SJSA1 (cell line): ENCODE measurements at places on chromosomes 7 and 10.

DNA sequence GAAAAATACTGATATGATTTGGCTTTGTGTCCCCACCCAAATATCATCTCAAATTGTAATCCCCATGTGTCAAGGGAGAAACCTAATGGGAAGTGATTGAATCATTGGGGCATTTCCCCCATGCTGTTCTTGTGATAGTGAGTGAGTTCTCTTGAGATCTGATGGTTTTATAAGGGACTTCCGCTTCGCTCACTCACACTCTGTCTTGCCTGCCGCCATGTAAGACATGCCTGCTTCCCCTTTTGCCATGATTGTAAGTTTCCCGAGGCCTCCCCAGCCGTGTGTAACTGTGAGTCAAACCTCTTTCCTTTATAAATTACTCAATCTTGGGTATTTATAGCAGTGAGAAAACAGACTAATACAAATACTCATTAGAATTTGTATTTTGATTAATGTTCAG is 5.1 kb upstream of the MRPS17 start:
- no peak for DNase-seq

DNA sequence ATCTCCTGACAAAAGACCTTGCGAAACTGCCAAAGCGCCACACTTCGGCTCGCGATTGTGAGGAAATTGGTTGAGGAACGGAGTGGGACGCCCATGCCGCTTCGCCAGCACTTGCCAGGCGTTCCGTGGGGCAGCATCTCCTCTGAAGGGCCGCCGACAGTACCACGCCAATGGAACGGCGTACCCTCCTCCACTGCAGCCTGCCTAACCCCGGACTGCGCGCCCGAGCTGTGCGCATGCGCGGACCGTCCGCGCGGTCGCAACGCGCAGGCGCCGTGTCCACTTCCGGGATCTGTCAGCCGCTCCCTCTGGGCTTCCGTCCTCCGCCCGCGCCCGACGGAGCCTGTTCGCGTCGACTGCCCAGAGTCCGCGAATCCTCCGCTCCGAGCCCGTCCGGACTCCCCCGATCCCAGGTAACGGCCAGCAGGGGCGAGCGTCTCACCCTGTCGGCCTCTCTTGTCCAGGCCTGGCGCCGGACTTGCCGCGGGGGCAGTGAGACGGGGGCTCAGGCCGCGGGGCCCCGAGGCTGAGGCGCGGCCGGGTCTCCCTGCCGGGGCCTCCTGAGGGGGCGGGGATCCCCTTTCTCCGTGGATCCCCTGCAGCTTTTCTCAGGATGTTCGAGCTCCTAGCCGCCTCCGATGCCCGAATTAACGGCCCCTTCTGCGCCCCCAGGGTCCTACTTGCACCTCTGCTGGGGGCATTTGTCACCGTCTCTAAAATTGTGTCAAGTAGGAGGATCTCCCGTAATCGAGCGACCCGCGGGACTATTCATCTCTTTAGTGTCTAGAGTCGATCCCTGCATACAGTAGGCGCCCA is at the start of gene ARPC1A:
Gene ARPC1A, plus strand, starts transcription at position 307 of the 816 bp plus-strand sequence. CDS start 7,456 bp downstream, outside the sequence.
- peak; percentile 92 for DNase-seq

- DNase-seq: no peak
Measured at GRCh38 chr7:20474249-20474648, 141.2 kb upstream of the ABCB5 start.

DNA sequence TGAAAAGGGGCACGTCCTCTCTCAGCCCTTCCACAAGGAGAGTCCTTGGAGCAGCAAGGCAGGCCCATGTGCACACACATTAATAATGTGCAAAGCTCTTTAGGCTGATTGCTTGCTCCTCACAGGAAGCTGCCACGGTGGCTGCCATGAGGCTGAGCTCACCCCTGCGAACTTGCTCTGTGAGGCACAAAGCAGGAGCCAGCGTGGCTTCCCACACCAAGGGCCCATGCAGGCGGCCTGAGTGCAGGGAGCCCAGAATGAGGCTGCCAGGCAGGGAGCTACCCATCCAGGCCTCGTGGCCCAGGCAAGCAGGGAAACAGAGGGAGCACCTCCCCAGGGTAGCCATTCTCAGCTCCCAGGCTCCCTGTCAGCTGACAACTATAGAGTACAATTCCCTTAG is 242.9 kb downstream of the GRID1 start:
- DNase-seq: no peak

DNA sequence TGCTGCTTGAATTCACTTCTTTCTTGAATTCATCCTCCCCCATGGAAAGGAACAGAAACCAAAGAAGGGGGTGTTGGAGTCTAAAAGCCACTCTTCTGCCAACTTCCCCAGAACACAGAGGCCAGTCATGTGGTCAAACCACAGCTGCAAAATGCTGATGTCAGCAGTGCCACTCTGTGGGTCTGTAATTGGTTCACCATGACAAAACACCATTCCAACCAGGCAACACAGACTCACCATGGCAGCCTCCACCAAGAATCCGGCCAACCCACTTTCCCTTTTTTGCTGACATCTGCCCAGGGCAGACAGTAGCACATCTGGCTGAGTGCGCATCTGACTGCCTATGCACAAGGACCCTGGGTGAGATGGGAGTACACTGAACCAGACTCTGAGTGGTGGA is 16.8 kb downstream of the OSBPL3 start:
- no peak for DNase-seq

DNA sequence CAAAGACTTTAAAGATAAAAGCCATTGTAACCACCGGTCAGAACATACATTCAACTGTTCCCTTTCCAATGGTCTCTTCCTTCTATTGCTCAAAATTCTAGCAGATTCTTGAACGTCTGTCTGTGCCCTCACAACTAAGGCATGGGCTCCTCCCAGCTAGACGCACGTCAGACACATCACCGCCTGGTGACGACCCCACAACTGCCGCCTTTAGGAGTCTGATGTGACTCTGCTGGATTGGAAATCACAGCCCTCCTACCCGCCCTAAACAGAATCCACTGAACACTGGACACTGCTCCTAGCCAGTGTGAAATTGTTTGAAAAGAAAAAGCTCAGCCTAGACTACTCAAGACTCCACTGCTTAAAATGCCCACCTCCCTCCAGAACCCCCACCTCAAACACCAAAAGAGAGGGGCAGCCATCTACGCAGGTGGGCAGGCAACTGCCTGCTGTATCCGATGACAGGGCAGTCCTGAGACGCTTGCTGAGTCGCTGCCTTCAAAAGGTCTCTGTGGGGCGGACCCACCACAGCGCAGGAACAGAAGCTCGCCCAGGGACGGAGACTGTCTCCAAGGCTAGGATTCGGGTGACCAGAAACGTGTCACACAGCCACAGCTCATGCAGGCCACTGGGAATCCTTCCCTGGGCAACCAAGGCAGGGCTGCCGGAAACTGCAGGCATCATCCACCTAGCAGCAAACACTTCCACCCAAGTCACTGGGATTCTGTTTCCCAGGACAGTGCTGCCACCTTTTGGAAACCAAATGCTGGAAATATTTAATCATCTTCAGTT is 34.7 kb downstream of the GSDME start:
- DNase-seq: no peak

DNA sequence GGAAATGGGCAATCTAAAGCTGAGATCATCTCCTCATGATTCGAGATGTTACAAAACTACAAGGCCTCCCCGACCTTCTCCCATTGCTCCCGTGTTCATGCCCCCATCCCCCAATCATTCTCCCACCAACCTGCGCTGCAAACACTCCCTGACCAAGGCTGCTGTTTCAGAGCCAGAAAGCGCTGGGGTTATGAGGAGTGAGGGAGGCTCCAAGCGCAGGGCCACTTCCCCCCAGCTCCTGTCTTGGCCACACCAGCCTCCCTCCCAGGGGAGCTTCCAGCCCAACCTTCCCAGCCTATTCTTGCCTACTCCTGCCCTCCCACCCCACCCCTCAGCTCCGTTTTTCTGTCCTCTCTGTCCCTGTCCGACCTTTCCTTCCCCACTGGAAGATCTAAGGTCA is 14.7 kb upstream of the NODAL start:
- DNase-seq: no peak

DNA sequence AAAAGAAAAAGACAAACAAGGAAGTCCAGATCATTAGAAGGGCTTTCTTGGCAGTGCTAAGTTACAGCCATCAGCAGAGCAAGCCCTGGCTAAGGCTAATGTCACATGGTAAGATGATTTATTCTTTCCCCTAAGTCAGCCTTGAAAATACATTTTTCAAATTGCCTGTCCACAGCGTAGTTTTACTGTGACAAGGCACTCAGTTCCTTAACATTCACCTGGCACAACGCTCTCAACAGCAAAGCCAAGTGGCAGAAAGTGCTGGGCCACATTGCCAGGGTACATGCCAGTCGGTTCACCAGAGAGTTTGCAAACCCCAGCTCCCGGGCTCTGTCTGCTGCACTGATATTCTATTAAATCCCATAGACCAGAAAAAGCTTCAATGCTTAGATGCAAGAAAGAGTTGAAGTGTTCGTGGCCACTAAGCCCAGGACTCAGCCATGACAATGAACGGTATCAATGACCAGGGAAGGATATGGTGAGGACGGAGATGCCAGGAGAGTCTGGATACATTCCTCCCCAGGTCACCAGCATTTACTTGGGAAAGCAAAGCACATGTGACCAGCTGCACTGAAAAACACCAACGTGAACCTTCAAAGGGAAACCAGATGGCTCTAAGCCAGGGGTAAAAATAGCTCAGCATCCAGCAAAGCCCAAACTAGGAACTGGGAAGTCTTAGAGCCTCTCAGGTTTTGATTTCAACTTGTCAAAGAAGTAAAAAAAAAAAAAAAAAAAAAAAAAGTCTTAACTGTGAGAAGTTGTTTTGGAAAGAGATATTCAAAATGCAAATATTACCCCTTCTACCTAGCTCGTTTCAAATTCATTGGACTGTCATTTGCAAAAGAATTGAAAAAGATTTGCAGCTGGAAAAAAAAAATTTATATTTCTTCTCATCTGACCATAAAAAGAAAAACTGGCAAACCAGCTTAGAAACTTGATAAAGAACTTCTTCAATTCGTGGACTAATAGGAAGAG is 23.9 kb upstream of the MPP7 start:
- peak; percentile 34 for DNase-seq

DNA sequence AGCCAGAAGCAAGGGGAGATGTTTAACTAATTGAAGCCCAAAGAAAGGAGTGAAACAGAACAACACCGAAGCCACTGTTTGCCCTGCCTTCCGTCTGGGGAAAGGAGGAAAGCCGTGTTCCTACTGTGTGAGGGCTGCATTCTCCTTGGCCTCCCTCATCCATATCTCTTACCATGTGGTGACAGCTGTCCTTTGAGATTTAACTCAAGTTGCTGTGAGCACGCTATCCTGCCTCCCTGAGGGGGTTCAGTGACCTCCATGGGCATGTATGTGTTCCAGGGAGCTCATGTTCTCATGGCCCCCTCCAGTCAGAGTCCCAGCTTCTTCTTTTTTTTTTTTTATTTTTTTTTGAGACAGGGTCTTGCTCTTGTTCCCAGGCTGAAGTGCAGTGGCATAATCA is 26.2 kb upstream of the CRHR2 start:
- DNase-seq: no peak

DNA sequence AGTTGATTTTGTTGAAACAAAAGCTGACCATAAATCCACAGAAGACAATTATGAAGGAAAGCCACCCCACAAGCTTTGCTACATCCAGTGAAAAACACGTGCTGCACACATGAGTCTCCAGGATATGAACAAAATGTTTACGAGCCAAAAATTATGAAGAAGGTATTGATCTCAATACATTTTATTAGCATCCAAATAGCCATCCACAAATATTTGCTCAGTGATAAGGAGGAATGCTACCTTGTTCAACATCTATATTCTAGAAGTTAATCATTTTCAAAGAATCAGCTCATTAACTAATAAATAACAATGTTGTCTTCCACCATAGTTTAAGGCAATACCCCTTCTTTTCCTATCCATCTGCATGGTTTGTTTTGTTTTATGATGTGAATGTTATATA is 42.7 kb downstream of the CALML3 start:
- no peak for DNase-seq

DNA sequence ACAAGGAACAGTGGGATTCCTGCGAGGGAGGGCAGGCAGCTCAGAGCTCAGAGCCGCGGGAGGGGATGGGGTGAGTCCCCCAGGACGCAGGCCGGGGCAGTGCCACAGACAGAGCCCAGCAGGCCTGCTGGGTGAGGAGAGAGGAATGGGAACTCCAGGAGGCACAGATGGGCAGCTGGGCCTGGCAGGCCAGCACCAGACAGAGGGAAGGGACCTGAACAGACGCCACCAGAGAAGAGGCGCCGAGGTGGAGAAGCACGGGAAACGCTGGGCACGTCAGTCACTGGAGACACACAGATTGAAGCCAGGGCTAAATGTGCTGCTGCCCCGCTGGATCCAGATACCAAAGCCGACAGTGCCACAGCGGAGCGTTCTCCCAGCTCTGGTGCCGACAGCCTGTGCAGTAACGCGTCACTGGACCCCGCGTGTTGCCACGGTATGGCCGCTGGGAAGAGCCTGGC is 225.8 kb downstream of the MAD1L1 start:
- DNase-seq: no peak

GRCh38 chr10:125158601-125159485 is 1.5 kb downstream of the CTBP2 start:
- DNase-seq: peak; percentile 60

DNA sequence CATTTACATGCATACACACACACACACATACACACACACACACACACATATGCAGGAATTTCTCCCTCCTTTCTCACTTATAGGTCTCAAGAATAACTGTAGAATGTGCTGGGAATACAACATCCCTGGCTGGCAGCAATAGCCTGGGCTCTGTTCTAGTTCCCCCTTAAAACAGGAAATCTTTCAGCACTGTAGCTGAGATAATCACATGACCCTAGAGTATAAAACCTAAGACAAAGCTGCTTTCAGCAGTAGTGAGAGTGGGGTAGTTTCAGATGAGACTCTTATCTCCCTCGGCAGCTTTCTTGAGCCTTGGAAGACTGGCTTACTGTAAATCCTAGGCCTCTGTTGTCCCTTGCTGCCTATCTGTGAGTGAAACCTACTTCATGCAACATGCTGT is 137.4 kb upstream of the AKR1E2 start:
- no peak for DNase-seq

DNA sequence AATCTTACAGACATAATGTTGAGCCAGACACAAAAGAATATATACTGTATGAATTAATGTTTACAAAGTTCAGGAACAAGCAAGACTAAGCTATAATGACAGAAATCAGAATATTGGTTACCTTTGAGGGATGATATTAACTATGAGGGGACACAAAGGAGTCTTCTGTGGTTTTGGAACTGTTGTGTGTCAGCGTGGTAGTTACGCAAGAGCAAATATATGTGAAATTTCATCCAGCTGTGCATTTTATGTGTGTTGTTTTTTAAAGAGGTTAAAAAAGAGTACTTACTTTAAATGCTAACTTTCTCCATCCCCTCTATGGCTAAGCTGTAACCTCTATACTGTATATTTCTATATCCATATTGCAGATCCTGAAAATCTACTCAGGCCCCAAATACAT is 14.9 kb downstream of the SLC25A28 start:
- no peak for DNase-seq

DNA sequence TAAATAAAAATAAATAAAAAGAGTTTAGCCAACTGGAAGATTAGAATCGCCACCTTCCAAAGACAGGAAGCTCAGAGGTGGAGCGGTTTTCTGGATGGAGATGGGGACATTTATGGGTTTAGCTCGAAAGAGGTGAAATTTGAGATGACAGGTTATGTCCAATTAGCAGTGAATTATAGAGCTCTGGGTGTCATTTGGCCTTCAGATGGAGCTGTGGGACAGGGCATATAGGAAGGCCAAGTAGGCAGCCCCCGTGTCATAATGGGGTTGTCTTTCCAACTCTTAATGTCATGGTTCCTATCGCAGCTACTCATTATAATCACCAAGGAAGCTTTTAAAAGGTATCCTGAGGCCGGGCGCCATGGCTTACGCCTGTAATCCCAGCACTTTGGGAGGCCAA is 21.0 kb upstream of the EEPD1 start:
- DNase-seq: no peak
